ENCODE measurements at places on chromosomes 2 and 18.

DNA sequence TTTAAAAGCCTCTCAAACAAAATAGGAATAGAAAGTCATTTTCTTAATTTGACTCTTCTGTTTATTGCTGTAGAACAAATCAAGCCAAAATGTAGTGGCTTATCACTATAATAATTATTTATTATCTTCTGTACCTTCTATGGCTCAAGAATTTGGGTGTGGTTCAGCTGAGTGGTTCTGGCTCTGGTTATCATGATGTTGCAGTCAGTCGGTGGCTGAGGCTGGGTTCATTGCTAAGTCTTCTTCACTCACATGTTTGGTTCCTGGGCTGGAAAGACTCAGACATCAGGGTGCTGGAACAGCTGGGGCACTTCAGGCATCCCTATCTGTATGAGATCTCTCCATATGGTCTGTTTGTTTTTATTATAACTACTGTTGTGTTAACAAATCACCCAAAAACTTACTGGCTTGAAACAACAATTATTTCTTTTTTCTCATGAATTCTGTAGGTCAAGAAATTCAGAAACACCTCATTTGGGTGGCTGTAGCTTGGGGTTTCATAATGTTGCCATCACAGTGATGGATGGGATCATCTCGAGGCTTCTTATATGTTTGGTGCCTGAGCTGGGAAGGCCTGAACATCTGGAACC, 242.6 kb upstream of the FBXO11 start:
- DNase-seq = no peak

- no peak for DNase-seq
Measured at GRCh38 chr2:43418680-43419079, 177.2 kb downstream of the THADA start.

GRCh38 chr2:98932778-98933343, 3.2 kb downstream of the CRACDL start:
- no peak for DNase-seq

GRCh38 chr18:49854681-49855080, 41.3 kb upstream of the ACAA2 start:
- DNase-seq = no peak
